ENCODE measurements at places on chromosomes 13 and 19.

DNA sequence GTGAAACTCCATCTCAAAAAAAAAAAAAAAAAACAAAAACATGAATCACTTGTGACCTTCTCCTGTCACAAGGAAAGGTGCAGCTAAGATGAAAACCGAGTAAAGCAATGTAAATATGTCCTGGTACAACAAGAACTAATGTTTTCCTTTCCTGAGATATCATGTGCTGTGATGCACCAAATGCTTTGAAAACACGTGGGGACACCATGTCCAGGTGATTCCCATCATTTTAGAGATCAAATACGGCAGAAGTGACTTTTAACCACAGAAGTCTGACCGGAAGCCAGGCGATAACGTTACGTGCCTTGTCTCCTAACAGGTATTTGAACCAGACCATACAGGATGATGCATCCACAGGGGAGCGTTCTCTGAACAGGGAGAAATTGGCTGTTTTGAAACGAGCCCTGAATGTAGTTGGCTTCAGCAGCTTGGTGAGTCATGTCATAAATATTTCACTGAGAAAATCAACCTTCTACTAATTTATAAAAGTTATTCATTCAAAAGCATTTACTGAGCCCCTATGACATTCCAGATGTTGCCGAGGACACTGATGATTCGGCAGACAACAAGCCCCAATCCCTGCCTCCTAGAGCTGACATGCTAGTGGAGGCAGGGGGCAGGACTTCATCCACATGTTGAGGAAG lies 328.1 kb downstream of the MYO16 start:
- no peak for DNase-seq

- no peak for DNase-seq
These were observed 3.7 kb downstream of the PRKACA start for GRCh38 chr19:14113762-14114414.

DNA sequence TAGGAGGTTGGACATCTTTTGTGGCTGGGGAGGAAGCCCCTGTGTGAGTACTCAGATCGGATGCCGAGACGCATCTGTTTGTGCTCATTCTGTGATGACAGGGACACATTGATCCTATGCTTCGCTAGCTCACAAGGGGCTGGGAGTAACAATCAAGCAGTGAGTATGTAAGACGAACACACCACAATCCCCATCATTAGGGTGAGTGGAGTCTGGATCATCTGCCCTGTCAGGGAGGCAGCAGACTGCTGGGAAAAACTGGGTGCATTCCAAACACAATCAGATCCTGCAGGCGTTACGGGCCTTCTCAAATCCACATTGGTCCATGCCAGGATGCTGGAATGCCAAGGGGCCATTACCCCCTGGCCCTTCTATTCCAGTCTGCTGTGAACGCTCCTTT lies 64.1 kb upstream of the TSHZ3 start:
- no peak for DNase-seq

GRCh38 chr13:93872376-93872775 lies 607.1 kb downstream of the DCT start:
- no peak for DNase-seq

GRCh38 chr13:84303035-84303434 lies 420.8 kb upstream of the SLITRK1 start:
- DNase-seq, result no peak

- DNase-seq, result no peak
These were observed at the start of gene PCDH17 for GRCh38 chr13:57631596-57632275. Gene PCDH17, plus strand, starts transcription at chr13:57631744. Its CDS starts 803 bp downstream, at chr13:57632547.

DNA sequence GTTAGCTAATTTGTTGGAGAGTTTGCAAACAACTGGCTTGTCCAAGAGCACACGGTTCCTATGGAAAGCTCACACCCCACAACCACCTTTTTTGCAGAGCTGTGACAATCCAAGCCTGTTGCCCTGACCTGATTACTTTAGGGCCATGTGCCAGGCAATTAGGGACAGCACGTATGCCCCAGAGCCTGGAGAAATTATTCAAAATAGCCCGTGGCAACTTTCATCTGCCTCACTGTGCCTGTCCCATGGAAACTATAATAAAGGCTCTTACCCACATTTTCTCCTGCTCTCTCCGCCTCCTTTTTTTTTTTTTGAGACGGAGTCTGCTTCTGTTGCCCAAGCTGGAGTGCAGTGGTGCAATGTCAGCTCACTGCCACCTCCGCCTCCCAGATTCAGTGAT lies 18.6 kb upstream of the FBN3 start:
- DNase-seq, result no peak

GRCh38 chr13:27826379-27827353 lies 34.4 kb downstream of the GSX1 start:
- peak; percentile 59 for DNase-seq

DNA sequence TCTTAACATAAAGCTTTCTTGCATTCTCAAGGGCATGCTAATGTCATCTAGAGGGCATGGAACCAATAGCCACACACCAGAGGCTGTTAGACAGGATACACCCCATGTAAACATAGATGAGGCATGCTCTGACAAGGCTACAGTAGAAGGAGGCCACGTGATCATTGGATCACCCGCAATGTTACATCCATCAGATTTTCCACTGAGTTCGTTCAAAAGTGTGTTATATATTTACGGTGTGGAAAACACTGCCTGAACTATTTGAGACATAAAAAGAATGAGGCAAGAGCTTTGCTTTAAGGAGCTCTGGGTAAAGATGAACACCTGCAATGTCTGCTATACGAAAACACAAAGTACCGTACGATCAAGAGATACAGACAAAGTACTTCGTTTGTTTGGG lies 817.5 kb upstream of the SLC10A2 start:
- no peak for DNase-seq

GRCh38 chr13:39281539-39282150 lies 243.4 kb downstream of the NHLRC3 start:
- DNase-seq, result no peak

DNA sequence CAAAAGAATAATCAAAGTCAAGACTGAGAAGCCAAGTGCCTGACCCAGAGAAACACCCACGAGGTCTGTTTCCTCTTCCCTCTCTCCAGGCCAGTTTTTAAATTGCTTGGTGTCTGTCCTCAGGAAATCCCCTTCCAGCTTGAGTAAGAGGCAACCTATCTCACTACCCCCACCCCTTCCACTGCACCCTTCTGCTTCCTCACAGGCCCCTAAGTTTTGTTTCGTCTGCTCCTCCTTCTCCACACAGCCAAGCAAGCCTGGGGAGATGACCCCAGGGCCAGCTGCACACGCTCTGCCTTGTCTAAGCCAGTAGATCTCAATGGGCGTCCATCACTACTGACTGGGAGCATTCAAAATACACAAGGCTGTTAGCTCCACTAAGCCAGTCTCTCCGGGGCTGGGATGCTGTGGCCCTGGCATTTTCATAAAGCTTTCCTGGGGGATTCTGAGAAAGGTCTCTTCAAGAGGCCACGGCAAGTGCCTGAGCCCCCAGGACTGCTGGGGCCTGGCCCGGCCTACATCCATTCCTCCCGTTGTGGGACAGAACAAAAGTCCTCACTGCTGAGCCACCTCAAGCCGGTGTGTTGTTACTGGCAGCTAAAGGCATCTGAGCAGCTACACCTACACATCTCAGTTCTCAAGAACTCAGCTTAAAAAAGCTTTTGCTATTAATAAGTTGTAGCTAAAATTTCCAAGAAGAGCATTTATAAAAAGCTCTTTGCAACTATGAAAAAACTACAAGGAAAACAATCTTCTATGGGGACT lies 14.9 kb upstream of the IL4I1 start:
- peak; percentile 44 for DNase-seq

GRCh38 chr13:34452831-34453230 lies 489.2 kb upstream of the NBEA start:
- DNase-seq, result no peak

- DNase-seq, result no peak
These were observed 751.7 kb downstream of the DACH1 start for GRCh38 chr13:71115301-71115700.

DNA sequence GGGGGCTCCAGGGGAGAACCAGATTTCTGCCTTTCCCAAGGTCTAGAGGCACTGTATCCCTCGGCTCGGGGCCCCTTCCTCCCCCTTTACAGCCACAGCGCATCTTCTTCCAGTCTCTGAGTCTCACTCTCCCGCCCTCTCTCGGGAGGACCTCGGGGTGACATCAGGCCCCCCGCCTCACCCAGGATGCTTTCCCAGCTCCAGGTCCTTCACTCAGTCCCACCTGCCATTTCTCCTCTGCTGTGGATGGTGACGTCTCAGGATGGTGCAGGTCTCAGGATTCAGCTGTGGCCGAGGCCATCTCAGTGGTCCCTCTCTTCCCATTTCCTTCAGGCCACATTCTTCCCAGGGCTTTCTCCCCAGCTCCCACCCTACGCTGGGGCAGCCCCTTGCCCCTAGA lies 13.6 kb upstream of the KDM4B start:
- DNase-seq, result no peak

DNA sequence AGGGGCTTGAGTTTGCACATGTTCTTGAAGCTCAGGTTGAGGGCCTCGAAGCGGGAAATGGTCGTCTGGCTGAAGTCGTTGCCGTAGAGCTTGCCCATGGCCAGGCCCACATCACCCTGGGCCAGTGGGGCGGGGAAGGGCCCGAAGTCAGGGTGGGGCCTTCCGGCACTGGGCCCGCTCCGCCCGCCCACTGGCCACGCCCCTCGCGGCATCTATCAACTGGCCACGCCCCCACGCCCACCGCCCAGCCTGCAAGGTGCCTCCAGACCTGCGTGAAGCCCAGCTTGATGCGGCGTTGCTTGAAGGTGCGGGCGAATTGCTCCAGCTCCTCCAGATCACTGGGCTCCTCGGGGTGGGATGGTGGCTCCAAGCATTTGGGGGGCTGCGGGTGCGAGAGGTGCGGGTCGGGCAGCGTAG lies 19.9 kb downstream of the ZNF574 start:
- no peak for DNase-seq

DNA sequence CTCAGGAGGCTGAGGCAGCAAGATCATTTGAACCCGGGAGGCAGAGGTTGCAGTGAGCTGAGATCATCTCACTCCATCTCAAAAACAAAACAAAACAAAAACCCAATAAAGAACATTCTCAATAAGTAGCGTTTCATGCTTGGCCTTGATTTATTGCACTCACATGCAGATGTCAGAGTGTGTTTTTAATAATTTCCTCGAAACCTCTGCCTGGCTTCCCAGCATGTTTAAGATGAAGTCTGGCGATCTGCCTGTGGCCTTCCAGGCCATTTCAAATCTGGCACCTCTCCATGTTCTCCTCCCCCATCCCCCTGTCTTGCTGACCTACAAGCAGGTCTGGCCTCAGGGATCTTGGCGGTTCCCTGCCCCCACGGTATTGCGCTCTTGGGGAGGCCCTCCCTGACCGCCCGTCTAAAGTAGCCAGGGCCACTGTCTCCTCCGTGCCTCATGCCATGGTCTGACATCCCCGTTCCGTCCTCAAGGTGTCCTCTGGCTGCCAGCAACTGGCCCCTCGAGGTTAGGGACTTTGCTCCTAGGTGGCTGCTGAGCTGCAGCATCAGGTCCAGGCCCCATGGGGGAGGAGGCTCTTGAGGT lies 1.6 kb downstream of the WDR88 start:
- DNase-seq, result no peak

- DNase-seq, result no peak
These were observed 501.5 kb downstream of the SUCLA2 start for GRCh38 chr13:47499358-47500150.

DNA sequence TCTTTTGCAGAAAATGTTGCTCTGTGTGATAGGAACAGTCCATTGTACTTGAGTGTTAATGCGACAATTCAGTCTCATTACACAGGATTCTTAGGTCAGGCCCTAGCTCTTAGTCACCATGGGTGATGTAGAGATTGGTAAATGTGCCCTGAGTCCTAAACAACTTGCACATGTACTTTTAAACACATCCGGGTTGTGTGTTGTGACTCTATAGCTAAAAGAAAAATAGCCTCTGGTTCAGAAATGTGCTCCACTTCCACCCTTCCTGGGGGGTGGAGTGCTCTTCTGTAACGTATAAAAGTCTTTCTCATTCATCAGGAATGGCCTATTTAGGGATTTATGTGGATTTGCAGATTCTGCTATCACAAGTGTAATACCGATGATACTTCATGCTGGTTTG lies 5.2 kb downstream of the SPATA13 start:
- DNase-seq, result no peak
